ENCODE measurements at places on chromosomes 12 and 14.

GRCh38 chr12:3931776-3932175 is 58.6 kb upstream of the PARP11 start:
- no peak for DNase-seq

DNA sequence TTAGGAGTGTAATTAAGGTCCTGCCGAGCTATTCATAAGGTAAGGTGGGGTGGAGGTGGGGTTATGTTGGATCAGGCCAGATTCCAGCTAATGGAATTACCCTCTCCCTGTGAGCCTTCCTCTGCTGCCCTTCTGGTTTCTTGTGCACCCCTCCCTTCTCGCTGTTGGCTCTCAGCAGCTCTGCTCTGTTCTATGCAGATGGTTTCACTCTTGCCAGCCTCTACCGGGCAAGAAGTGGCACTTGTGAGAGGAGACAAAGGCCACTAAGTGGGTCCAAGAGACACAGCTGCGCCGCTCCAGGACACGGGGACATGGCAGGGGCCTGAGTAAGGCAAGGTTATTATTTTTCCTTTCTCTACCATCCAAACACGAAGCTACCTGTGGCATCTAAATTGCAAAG is 334.4 kb downstream of the EMP1 start:
- DNase-seq: no peak

- DNase-seq: no peak
Observed at GRCh38 chr14:24690492-24690891, 56.5 kb upstream of the GZMB start.

DNA sequence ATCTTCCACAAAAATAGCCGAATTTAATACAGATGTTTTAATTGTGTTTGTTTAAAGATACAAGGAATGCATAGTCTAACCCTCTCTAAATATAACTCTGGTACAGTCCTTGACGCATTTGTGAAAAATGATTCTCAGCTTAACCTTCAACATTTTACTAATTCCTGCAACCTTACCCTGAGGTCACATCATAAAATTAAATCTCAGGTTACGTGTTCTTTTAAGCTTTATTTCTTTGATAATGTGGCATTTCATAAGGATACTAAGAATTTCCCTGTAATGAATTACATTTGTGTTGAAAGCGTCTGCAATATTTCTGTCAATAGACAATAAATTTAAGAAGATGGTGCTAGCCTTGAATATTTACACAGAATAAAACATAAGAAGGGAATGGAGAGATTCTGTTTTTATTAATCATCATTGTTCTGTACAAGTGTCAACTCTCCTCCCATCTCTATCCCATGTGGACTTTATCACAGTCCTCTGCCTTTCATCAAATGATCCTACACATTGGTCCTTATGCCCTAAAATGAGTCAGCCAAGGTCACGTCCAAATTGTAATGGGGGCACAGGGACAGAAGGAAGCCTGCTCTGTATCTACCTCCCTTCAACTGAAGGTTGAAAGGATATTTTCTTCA is 769.3 kb upstream of the FLRT2 start:
- no peak for DNase-seq

- DNase-seq: no peak
Observed at GRCh38 chr12:28172434-28173030, 17.7 kb upstream of the CCDC91 start.

- no peak for DNase-seq
Observed at GRCh38 chr14:45199230-45199629, 53.8 kb downstream of the MIS18BP1 start.

GRCh38 chr12:89344043-89344861 is 8.0 kb downstream of the DUSP6 start:
- DNase-seq: no peak

DNA sequence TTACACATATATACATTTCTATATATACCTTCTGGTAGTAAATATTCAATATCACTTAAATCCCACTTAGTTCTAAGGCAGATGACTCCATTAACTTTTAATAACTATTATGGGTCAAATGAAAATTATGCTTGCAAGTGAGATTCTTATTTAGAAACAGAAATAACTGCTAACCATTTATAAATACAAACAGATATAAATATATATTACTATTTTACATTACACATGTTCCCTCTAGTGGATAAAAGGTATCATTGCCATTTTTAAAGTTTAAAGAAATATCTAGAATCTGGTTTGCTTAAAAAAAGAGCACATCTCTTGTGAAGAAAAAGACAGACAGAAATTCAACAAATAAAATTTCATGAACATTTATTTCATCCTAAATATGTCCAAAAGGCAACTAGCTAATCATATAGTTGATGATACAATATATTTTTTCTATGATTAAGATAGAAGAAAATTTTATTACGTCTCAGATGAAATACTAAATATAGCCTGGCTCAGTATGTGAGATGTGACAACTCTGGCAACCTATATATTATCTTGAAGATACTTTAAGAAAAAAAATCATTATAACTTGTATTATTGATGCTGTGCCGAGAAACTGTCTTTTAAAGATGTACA is 11.7 kb upstream of the RAD51AP1 start:
- no peak for DNase-seq

DNA sequence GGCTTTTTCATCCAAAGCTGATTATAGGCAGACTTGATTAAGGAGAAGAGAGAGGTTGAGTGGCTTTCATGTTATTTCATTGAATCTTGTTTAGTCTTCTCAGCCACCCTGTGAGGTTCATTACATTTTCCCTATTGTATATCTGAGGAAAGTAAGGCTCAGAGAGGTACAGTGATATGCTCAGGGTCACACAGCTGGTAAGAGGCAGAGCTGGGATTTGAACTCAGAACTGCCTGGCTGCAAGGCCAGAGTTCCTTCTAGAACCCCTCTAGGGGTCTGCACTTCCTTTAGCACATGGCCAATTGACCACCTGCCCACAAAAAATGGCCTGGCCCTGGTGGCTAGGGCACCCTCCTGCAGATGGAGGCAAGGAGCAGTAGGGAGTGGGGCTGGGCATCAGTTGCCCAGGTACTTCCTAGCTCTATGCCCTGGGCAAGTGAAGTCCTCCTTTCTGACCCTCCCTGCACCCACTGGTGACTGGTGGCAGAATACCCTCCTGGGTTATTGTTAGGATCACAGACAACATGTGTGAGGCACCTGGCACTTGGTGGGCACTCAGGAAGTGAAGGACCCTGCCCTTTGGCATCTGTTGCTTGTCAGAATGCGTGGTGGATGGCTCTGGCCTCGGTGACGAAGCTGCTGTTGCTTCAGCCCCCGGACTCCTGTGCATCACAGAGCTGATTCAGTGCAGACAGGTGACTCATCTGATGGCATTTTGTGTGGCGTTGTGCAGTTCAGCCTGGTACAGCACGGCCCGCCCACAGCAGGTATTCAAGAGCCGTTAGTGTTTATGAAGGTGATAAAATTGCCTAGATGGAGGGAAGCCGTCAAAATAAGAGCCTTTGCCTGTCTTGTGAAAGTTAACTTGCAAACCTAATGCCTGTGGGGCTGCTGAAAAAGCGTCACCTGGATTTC is 115.8 kb downstream of the SLC25A47 start:
- DNase-seq: peak; percentile 40

- peak; percentile 7 for DNase-seq
Observed at GRCh38 chr12:118103601-118104382, at the start of gene VSIG10. TSS of gene VSIG10 (minus strand) at chr12:118104011. CDS start at chr12:118103671, 340 bp downstream.

GRCh38 chr14:100893760-100894159 is 9.8 kb downstream of the RTL1 start:
- no peak for DNase-seq

GRCh38 chr14:22573804-22574203 is 15.2 kb downstream of the DAD1 start:
- DNase-seq: no peak

- DNase-seq: no peak
Observed at GRCh38 chr12:68636268-68636667, 25.6 kb downstream of the RAP1B start.

GRCh38 chr14:94164685-94165431 is 9.3 kb upstream of the PPP4R4 start:
- DNase-seq: no peak

- DNase-seq: no peak
Observed at GRCh38 chr12:130668286-130669204, 47.6 kb downstream of the RIMBP2 start.

- no peak for DNase-seq
Observed at GRCh38 chr12:91792597-91792996, 353.0 kb downstream of the BTG1 start.

- no peak for DNase-seq
Observed at GRCh38 chr12:113346353-113346752, 11.4 kb upstream of the SLC8B1 start.

DNA sequence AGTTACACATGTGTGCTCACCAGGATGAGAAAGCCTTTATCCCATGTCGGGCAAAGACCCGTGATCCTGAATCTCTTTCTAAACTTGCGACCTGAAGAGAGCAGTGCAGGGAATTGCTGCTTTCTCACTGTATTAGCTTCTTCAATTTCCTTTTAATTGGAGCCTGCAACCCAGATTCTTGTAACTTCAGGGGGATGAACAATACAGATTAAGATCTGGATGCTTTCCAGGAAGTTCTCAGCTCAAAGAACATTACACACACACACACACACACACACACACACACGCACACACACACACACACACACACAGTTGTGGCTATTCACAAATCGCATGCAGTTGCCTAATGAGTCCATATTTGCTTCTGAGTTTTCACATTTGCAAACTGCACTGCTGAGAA is 268.3 kb downstream of the NPAS3 start:
- DNase-seq: no peak

- no peak for DNase-seq
Observed at GRCh38 chr12:25699454-25699853, 146.4 kb upstream of the LMNTD1 start.

DNA sequence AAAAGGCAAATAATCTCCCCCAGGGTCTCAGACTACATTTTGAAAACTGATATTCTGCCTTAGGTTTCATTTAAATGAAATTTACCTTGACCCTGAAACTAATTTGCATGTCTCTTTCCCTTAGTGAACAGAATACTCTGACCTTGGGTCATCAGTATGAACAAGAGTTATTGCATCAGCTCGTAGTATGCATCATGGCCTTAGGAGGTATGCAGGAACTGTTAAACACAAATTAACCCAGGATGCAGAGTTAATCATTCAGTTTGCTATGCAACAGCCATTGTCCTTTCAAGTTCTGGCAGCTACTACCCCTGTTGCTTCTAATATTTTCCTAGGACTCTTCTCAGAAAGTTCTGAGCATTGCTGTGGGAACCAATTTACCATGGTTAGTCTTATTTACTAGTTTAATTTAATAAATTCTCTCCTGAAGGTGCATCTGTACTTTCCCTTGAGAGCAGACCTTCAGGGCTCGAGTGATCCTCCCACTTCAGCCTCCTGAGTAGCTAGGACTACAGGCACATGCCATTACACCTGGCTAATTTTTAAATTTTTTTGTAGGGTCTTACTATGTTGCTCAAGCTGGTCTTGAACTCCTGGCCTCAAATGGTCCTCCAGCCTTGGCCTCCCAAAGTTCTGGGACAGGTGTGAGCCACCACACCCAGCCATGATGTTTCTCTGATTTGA is 126.7 kb downstream of the TTC6 start:
- DNase-seq: no peak

DNA sequence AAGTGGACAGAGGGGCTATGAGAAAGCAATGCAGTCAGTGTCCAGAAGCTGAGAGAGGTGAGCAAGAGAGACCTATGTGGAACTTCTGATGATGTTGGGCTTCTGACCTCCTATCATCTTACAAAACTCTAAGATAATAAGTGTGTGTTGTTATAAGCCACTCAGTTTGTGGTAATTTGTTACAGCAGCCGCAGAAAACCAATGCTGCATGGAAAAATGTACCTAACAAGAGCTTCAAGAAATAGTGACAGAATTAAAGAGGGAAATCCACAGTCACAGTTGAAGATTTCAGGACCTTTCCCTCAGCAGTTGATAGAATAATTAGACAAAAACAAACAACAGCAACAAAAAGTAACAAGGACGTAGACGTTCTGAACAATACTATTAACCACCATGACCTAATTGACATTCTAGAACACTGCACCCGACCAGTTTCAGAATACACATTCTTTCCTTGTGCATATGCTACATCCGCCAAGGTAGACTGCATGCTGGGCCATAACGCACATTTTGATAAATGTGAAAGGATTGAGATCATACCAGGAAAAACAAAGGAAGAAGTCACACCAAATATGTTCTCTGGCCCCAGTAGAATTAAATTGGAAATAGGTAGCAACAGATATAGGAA is 1.8 kb upstream of the EVL start:
- no peak for DNase-seq

DNA sequence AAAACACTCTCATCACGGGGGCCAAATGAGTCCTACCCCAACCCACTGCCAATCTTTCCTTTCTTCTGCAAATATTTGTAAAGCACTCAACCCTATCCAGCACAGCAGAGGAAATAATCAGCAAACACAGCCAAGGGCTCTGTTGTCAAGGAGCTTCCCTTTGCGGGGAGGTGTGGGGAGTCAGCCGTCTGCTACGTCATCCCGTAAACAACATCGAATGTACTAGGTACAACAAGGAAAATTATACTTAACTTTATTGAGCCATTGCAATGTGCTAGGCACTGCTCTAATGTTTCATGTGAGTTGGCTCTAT is 22.8 kb downstream of the TMEM63C start:
- DNase-seq: no peak

DNA sequence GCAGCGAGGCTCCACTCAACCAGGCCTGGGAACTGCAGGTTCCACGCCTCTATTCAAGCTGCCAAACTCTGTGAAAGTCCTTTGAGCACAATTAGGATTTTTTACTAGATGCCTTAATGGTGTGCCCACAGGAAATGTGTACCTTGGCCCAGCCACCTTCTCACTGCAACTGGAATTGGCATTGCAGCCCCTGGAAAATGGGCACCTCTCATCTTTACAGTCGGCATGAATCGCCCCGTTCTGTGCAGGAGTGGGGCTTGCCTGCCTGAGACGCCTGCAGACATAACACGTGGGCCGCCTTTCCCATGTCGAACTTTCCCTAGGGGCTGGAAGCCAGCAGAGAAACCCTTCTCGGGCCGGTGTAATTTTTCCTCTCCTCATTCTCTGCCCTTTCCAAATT is 42.0 kb upstream of the ELK3 start:
- DNase-seq: no peak

DNA sequence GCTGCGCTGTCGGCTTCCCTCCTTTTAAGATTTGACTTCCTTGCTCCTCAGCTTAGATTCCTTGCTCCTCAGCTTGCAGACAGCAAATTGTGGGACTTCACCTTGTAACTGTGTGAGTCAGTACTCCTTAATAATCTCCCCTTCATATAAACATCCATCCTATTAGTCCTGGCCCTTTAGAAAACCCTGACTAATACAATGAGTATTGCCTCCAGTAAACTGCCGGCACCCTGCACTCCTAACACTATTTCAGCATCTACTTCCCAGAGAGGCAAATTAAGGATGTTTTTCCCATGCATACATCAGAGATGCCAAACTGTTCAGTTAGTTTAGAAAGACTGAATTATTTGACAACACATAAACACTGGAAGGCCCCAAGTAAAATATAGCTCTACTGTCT is 611.3 kb upstream of the TMEM132C start:
- no peak for DNase-seq

GRCh38 chr12:93016752-93017350 is 87.8 kb upstream of the EEA1 start:
- DNase-seq: no peak

DNA sequence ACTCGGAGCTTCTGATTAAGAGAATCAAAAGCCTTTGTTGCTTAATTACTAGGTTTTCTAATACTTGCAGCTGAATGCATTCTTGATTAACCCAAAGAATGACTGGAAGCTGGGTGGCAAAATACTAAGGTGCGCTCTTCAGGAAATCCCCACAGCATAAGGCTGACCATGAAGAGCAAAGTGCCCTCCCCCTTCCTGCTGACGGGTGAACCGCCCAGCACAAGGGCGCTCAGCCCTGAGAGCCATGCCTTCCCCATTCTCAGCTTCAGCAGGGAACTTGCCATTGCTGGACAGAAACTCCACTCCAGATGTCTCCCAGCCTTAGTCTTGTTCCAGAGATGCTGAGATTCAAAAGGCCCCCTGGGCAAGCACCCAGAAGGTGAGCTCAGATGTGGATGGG is 27.2 kb upstream of the FBRSL1 start:
- DNase-seq: no peak
